PC-9 (cell line): ENCODE measurements at places on chromosomes 4 and X. TPM values are rescaled to one million over a fixed set of nuclear protein-coding genes. Genes with fewer than 3 reads are reported as not detected.

GRCh38 chr4:555566-556275, 20.4 kb downstream of the TMEM271 start:
- no peak for DNase-seq

DNA sequence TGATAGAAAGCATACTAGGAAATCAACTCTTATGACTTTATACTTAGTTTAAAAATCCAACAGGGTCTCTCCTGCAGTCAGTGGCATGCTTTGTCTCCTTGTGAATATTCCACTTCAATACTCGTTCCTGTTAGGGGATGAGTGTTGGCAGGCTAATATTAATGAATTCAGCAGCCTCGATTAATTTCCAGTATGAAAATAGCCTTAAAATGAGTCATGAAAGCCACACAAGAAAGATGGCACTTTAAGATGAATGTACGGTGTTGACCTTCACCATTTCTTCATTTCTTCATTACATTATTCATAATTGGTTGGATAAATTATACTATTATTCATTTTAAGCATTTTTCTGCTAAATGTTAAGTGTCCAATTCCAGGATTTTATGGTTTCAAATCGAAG, 29.2 kb downstream of the GABRB1 start:
- no peak for DNase-seq

The AKAP14 gene
- total RNA-seq, result 2.7 TPM in 1 of 2 replicates, not detected in the other

The SPOCK3 gene
- total RNA-seq, result not detected in 2 replicates

DNA sequence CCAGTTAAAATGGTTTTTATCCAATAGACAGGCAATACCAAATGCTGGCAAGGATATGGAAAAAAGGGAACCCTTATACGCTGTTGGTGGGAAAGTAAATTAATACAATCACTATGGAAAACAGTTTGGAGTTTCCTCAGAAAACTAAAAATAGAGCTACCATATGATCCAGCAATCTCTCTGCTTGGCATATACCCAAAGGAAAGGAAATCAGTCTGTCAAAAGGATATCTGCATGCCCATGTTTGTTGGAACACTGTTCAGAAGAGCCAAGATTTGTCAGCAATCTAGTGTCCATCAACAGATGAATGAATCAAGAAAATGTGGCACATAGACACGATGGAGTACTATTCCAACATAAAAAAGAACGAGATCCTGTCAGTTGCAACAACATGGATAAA, 91.0 kb upstream of the SH3RF1 start:
- DNase-seq, result no peak

GRCh38 chr4:46503739-46504138, 113.8 kb upstream of the GABRA2 start:
- DNase-seq, result no peak

DNA sequence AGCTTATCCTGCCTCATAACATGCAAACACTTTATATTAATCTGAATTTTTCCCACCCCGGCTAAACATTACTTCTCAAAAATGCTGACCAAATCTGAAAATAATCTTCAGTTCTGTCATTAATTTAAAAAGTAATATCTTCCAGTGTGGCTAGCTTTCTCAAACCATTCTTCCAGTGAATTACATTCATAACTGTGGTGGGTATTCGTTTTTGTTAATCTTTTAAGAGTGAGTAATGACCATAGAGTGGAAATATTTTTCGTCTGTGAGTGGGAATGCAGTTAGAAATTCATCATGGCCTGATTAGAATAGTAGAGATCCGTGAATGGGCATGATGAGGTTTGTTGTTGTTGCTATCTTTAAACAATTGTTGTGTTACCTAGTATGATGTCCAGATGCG, 138.6 kb upstream of the SFRP2 start:
- no peak for DNase-seq
